ENCODE measurements at places on chromosomes 6 and 20. TPM values are rescaled to one million over a fixed set of nuclear protein-coding genes. Genes with fewer than 3 reads are reported as not detected.

Gene TRAPPC3L
- total RNA-seq = not detected

Gene TRIM15
- total RNA-seq = not detected

Gene IL20RA
- total RNA-seq = not detected

Gene SPTLC3
- 0.13 TPM for total RNA-seq

Gene CALHM6
- not detected for total RNA-seq

Gene LPA
- 0.07 TPM for total RNA-seq

Gene HIVEP2
- total RNA-seq = 2.3 TPM

Gene HAO1
- not detected for total RNA-seq
